ENCODE measurements at places on chromosomes 4 and X.

GRCh38 chrX:122187069-122187713, 996.9 kb upstream of the GRIA3 start:
- DNase-seq = no peak

GRCh38 chr4:80058740-80059139, 14.3 kb downstream of the ANTXR2 start:
- DNase-seq = no peak

GRCh38 chr4:3009422-3009821, 46.1 kb downstream of the GRK4 start:
- DNase-seq = peak; percentile 31

- peak; percentile 65 for DNase-seq
Observed at GRCh38 chr4:40587826-40588225, 41.8 kb downstream of the RBM47 start.

DNA sequence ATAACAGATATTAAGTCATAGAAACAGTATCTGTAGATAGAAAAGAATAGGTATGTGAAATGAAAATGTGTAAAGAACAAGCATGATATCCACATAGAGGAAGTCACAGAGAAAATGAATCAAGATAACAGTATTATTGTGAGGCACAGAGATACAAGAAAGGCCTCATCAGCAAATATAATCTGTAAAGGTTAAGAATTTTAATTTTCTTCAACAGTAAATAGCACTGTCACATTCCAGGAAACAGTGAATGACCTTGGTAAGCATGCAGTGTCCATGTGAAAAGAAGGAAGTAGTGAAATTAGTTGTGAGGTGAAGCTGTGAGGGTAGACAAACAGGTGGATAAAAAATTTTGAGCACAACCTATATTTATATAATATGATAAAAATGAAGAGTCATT, 39.5 kb upstream of the NDST4 start:
- DNase-seq = no peak

GRCh38 chrX:56800307-56800706, 71.3 kb downstream of the NBDY start:
- no peak for DNase-seq

DNA sequence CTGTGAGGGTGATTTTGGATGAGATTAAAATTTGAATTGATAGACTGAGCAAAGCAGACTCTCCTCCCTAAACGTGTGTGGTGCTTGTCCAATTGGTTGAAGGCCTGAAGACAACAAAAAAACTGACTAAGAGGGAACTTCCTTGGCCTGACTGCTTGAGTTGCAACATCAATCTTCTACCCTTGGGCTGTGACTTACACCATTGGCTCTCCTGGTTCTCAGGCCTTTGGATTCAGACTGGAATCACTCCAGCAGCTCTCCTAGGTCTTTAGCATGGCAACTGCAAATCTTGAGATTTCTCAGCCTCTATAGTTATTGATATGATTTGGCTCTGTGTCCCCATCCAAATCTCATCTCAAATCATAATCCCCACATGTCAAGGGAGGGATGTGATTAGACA, 49.7 kb upstream of the IGFBP7 start:
- no peak for DNase-seq

DNA sequence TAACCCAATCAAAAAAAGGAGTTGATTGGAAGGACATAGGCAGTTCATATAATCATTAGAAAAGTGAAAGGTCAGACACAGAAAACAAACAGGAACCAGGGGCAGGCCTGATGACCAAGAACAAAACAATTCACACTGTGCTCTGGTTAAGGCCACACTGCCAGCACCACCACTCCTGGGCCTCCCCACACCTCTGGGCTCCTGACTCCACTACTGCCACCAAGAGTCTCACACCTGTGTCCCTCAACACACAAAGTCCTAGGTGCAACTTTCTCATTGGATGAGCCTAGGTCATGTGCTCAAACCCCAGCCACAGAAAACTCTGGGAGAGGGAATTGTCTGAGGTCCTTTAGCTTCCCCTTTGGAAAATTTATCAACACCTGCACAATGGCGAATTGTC, 11.1 kb upstream of the FAM9C start:
- no peak for DNase-seq

DNA sequence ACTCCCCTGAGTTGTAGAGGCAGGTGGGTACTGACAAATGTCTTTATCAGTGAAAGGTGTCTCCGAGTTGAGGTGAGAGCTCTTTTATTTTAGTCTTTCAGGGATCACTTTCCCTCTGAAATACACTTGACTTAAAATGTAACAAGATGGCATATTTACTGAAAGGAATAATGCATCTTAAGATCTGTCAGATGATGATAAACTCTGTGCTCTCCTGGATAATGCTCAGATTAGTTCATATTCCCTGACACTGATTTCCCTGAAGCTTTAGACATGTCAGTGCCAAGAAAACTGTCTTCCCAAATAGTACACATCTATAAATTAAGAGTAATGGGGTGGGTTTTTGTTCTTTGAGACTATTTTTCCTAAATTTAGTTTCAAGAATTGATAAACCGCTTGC, 75.5 kb downstream of the ALG13 start:
- DNase-seq = no peak

DNA sequence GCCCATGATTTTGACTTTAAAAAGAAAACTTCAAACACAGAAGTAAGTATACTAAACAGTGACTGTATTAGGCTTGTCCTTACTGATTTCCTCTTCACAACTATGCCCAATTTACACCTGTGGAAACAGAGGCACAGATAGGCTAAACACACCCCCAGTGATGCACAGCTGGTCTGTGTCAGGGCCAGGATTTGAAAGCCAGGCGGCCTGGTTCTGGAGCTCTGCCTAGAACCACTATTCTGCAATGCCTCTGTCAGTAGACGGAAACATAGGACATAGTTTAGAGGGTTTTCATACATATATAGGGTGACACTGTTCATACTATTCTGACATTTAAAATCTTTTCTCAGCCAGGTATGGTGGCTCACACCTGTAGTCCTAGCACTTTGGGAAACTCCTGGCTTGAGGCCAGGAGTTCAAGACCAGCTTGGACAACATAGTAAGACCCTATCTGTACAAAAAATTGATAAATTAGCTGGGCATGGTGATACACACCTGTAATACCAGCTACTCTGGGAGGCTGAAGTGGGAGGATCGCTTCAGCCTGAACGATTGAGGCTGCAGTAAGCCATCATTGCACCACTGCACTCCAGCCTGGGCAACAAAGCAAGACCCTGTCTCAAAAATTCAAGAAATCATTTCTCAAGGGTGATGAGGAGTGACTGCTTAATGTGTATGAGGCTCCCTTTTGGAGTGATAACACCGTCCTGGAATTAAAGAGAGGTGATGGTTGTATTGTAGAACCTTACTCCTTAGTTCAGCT, 23.0 kb upstream of the CBR4 start:
- DNase-seq = no peak

GRCh38 chr4:41535911-41536371, 2.0 kb upstream of the LIMCH1 start:
- DNase-seq = no peak

DNA sequence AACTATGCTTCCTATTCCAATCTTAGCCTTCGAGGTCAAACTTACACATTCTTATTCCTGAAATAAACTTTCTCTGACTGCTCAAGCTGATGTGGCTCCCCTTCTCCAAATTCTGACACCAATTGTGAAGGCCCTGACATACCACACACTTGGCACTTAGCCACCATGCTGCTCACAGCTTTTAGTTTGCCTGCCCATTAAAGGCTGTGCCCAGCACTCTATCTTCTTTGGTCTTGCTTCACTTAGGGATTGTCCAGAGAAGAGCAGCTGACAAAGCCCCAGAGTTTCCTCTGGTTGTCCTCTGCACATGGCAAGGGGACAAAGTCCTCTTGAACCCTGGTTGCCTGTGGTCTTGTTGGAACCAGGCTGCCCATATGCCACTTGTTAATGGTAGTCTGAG, 126.1 kb downstream of the ARHGEF9 start:
- no peak for DNase-seq

DNA sequence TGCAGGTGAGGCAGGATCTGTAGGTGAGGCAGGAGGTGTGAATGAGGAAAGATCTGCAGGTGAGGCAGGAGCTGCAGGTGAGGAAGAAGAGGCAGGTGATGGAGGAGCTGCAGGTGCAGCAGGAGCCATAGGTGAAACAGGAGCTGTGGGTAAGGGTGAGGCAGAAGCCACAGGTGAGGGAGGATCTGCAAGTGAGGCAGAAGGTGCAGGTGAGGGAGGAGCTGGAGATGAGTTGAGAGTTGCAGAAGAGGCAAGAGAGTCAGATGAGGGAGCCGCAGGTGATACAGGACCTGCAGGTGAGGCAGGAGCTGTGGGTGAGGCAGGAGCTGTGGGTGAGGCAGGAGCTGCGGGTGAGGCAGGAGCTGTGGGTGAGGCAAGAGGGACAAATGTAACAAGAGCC, 27.1 kb upstream of the PNMA3 start:
- no peak for DNase-seq

DNA sequence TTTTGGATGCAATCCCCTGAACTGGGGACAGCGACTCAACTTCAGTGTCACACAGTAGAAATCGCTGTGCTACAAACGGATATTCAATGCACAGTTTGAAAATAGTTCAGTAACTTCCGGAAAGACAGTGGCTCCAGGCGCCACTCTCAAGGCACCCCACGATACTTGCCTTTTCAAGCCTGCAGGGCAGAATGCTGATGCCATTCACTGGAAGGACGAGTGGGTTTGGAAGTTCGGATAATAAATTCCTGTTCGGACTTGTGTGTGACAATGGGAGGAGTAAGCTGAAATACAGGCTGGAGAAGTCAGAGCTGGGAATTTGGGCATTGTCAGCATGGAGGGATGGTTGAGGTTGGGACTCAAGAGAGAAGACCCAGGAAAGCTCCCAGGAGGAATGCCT, 64.3 kb upstream of the HELT start:
- no peak for DNase-seq

GRCh38 chr4:109999585-109999912, 86.9 kb downstream of the EGF start:
- DNase-seq = no peak

- peak; percentile 29 for DNase-seq
Observed at GRCh38 chrX:150182161-150182560, 181.0 kb upstream of the MAMLD1 start.

- DNase-seq = no peak
Observed at GRCh38 chr4:127555106-127555505, 77.7 kb upstream of the INTU start.

DNA sequence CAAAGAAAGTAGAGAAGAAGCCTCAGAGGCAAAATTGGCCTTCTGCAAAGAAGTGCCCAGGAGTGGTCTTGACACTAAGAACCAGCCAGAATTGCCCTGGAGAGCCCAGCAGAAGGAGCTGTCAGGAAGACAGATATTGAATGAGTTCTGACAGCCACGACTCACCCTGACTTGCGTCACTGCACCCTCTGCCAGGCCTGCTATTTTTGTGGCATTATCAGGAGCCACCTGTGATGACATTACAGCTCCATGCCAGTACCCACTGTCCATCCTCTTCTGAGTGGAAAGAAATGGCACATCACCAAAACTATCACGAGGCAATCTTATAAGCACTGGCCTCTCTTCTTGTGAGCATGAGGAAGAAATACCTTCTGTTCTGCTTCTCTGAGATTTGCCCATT, 67.7 kb downstream of the SMIM20 start:
- DNase-seq = no peak

GRCh38 chr4:168188754-168189153, 96.4 kb downstream of the ANXA10 start:
- DNase-seq = no peak
